Right cardiac atrium (tissue), 5 donors: ENCODE measurements at places on chromosomes 6 and 20. TPM values are rescaled to one million over a fixed set of nuclear protein-coding genes. Genes with fewer than 3 reads are reported as not detected.

The LCA5 gene
- total RNA-seq, result 3.6 TPM

The HLA-DMB gene
- total RNA-seq, result 14.0 TPM

The PRR18 gene
- not detected for total RNA-seq

The PI3 gene
- not detected for total RNA-seq

The PRKN gene
- 24.8 TPM for total RNA-seq

The SLA2 gene
- 0.66 TPM for total RNA-seq

The SLC2A10 gene
- total RNA-seq, result 8.5 TPM

The HSPA12B gene
- 6.1 TPM for total RNA-seq

The SRF gene
- 114 TPM for total RNA-seq

The FAXC gene
- 0.21 TPM for total RNA-seq

The GCLC gene
- total RNA-seq, result 25.3 TPM

The IYD gene
- not detected for total RNA-seq

The FAM209B gene
- 0.59 TPM for total RNA-seq

The SLC35F1 gene
- total RNA-seq, result 2.4 TPM

The ADTRP gene
- not detected for total RNA-seq

The BEND6 gene
- 2.3 TPM for total RNA-seq

The MBOAT1 gene
- total RNA-seq, result 6.1 TPM

The ANKRD66 gene
- total RNA-seq, result not detected

GRCh38 chr20:22597303-22597702 is 12.9 kb upstream of the FOXA2 start:
- DNase-seq, result no peak

DNA sequence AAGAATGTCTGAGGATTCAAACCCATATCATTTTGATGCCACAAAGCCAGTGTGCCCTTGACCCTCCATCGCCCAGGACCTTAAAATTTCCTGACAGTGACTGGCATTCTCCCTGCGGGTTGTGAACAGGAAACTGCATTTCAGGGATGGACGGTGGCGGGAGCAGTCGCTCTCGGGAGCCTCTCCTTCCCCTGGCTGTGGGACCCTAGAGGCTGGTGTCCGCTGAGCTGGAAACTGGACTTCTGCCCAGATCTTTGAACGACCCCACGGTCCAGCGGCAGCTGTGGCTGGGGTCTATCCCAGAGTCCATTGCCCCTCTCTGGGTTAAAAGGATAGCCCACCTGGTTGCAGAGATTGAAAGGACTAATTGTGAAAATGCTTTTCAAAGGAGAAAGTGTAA is 1.4 kb upstream of the SEC63 start:
- DNase-seq, result no peak

GRCh38 chr6:139364302-139364981 is 10.0 kb downstream of the CITED2 start:
- DNase-seq, result no peak

DNA sequence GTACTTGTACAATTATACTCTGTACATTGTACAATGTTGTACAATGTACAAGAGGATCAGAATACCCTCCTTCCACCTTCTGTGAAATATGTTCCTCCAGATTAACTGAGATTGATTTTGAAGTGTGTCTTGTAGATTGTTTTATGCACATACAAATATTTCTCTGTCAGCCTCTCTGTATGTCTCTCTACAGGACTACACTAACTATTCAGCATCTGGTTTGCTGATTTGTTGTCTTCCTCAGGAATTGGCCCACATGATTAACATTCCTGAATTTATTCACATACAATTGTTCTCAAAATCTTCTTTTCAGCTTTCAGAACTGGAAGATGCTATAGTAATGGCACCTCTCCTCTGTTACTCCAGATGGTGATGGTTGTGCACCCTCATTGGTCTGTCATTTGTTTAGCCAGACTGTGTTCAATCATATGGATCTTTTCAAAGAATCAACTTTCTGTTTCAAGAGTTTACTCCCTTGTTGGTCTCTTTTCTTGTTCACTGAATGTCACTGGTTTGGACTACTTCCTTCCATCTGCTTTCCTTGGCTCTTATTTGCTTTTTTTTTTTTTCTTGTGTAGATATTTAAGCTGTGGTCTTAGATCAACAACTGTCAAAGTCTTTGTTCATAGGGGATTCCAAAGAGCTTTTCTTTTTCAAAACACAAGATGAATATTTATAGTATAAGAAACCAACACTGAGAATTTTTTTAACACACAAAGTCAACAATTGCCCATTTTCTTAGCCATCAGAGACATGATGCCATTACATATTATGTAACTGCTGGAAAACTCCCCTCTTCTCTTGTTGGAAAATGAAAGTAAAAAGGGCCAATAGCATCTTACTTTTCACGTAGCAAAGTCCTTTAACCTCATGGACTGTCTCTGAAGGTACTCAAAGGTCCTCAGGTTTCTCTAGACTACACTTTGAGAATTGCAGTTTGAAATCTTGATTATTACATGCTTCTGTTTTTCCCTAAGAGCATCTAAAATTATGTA is 67.9 kb downstream of the LPA start:
- no peak for DNase-seq

- DNase-seq, result no peak
Observed at GRCh38 chr6:31293343-31293742, 21.5 kb upstream of the HLA-C start.

- DNase-seq, result no peak
Observed at GRCh38 chr6:13178107-13178506, 150.2 kb downstream of the TBC1D7 start.

- DNase-seq, result no peak
Observed at GRCh38 chr6:134805168-134805567, 144.7 kb downstream of the ALDH8A1 start.

DNA sequence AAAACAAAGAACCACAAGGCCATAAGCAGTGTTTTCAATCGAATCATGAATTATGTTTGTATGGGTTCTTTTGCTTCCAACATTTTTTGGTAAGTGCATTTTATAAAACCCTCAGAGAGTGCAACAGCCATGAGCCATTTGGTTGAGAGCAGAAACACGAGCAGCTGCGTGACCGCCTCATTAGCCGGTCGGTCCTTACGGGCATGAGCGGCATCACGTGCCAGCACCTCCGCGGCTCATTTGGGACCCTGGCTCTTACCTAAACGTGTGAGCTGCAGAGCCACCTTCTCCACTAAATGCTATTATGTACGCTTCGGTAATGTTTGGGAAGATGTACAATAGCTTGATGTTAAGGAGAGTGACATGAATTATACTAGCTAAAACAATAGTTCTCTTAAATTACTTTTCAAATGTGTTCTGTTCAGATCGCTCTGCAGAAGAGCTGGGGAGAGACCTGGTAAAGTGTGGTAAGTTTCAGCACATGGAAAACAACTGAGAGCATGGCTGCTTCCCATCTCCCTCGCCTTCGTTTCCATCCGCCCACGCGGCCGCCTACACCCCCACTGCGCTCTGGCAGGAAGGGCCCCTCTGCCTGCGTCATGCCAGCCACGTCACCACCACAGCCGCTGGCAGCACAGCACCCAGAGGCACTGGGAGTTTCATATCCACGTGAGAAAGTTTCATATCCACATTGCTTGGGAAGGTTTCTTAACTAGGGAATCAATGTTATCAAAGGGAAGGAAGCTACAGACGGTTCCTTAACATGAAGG is 23.7 kb upstream of the PDE10A start:
- DNase-seq, result no peak

DNA sequence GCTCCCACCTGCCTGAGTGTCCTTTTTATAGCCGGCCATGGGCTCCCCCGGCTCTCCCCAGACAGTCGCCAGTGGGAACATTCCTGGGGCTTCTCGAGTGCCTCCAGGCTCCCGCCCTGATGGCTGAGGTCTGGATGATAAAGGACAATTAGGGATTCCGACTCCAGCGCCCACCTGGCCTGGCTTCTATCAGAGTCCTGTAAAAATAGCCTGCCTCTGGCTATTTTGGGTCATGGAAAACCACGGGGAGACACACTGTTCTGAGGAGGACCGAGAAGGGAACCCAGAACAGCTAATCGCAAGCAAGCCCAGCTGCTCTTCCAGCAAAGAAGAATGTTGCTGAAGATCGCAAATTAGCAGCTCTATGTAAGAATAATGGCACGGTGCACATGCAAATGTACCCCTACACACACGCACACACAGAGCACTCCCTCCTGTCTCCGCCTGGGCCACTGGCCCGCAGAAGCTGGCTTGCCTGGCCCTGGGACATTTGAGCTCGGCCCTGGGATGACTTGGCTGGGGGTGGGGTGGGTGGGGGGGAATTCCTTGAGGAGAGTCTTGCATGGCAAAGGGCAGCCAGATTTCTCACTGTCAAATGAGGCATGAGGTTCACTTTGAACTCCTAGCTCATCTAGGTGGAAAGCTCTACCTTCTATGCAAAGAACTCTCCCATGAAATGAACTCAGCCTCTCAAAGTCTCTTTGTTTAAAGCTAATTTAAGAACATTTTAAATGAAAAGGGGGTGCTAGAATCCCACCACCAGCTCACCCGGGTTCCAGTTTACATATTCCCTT is 55.3 kb downstream of the CTCFL start:
- peak; percentile 70 for DNase-seq

GRCh38 chr6:41801380-41801779 is 13.9 kb downstream of the TOMM6 start:
- no peak for DNase-seq

GRCh38 chr6:103723438-103724322 is 1136.0 kb downstream of the HACE1 start:
- DNase-seq, result no peak

DNA sequence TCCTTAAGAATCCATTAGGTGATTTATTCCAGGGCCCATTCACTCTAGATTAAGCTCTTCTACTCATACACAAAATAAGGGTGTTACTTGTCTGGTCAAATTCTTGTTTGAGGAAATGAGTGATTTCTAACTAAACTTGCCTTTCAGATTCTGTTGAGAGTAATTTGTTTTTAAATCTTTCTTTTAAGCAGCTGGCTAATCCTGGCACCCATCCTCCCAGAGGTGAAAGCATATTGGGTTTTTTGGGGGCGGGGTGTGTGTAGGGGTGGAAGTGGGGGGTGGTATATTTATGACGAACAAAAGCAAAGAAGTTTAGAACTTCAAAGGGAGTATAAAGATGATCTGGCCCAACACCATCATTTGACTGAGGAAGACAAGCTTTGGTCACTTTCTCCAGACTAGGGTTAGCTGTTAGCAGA is 94.7 kb downstream of the RTN4IP1 start:
- no peak for DNase-seq

- no peak for DNase-seq
Observed at GRCh38 chr6:38848760-38849159, 133.6 kb downstream of the DNAH8 start.

DNA sequence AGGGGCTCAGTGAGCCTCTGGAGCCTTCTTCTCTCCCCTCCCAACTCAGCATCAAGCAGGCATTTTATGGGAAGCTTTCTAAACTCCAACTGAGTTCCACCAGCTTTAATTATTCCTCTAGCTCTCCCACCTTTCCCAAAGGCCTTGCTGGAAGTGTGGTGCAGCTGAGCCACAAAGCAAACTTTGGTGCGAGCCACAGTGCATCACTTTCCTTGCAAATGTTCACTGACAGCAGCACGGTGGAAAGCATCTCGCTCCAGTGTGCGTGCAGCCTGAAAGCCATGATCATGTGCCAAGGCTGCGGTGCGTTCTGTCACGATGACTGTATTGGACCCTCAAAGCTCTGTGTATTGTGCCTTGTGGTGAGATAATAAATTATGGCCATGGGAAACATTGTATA is 78.8 kb downstream of the ASXL1 start:
- DNase-seq, result no peak

GRCh38 chr6:100665041-100665380 is 200.3 kb upstream of the SIM1 start:
- DNase-seq, result no peak

- no peak for DNase-seq
Observed at GRCh38 chr6:25057111-25057905, 121.5 kb upstream of the RIPOR2 start.

DNA sequence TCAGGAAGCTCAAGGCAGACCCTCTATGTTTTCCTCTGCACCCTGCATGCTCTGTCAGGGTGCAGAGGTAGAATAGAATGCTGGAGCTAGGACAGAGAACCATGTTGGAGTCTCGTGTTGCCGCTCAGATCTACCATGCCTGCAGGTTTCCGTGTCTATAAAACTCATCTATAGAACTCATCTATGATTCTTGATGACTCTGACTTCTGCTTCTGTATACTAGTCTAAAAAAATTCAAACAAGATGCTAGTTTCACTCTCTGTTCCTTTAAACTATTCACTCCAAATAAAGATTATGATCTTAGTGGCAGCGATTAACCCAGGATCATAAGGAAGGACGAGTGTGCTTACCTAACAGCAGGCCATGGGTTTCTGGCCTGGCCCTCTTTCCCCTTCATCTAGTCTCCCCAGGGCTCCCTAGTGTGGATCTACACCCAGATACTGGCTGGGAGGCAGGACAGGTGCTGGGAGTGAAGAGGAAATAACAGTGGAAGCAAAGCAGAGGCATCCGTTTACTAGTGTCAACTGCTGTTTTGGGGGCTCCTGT is 162.7 kb upstream of the SUPT3H start:
- DNase-seq, result no peak

GRCh38 chr6:89500611-89501010 is 67.7 kb downstream of the ANKRD6 start:
- DNase-seq, result no peak

DNA sequence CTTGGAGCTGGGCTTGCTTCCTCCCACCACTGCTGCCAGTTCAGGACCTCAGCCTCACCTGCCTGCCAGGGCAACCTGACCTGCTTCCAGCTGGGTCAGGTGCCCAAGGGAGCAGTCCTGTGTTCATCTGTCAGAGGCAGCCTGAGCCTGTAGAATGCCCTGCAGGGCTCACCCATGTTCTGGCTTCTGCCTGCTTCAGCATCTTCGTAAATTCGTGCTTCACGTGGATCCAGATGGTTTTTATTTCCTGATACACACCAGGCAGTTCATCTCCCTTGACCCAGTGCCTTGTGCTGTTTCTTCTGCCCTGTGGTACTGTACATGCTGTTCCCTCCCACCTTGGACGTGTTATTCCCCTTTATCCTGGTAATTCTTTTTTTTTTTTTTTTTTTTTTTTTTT is 50.2 kb downstream of the ARID1B start:
- DNase-seq, result no peak

DNA sequence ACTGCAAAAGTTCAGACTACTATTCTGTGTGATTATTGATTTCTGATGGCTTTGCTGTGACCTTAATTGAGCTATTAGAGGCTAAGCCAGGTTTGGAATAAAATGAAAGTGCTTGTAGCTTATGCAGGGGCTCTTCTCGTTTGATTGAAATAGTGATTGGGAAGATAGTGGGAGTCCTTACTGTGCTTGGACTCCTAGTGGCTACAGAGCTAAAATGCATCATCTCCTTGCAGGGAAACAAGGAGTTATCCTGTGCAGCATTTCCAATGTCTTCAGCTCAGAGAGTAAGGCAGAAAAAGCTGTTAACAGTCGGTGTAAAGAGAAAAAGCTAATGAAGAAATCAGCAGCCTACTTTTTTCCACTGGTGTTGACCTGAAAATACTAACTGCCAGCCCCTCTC is 173.5 kb downstream of the SLC35F1 start:
- DNase-seq, result no peak

GRCh38 chr6:144294016-144294415 is 8.9 kb downstream of the UTRN start:
- DNase-seq, result no peak
